Right forelimb (tissue), 1 donor: ENCODE measurements at places on chromosomes 12 and 14.

DNA sequence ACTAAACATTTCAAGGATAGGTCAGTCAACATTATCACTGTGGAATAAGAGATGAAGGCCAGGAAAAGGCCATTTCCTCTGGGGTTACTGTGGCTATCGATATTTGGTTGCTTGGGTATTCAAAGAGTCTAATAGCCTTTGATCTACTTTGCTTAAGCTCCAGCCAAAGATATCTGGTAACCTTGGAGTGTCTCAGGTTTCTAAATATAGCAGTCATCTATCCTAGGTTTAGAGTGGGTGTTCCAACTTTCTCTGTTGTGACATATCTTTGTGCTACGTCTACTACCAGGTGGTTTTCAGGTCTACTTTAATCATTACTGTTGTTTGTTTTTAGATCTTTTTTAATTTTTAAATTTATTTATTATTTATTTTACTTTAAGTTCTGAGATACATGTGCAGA is 42.4 kb downstream of the RDH12 start:
- no peak for DNase-seq

DNA sequence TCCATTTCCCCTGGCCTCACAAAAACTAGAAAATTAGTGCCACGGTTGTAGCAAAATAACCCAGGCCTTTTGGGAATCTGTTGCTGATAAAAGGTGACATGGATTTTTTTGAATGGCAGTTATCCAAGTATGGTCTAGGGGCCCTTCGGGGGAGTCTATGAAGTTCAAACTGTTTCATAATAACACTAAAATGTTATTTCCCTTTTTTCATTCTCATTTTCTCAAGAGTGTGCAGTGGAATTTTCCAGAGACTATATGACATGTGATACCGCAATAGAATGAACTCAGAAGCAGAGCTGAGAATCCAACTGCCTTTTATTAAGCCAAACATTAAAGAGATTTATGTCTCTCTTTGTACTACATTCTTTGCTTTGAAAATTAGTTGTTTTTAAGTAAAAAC is 26.9 kb downstream of the GSTZ1 start:
- DNase-seq: no peak

GRCh38 chr14:51365241-51365965 is 125.4 kb downstream of the TMX1 start:
- no peak for DNase-seq

GRCh38 chr14:92473261-92473968 is 40.2 kb upstream of the RIN3 start:
- peak; percentile 28 for DNase-seq

DNA sequence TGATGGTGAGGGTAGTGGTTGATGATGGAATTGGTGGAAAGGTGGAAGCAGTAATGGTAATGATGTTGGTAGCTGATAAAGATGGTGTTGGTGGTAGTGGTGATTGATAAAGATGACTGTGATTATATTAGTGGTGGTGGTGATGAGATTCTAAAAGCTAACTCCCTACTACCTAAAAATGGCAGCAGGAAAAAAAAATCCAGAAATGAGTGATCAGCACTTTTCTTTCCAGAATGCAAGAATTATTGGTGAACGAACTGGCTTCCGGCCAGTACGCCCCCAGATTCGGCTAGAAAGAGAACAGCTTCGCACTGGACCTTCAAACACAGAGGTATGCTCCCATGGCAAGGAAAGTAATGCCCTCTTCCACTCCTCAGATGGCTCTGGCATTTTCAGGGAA is 19.3 kb downstream of the DAO start:
- DNase-seq: no peak

DNA sequence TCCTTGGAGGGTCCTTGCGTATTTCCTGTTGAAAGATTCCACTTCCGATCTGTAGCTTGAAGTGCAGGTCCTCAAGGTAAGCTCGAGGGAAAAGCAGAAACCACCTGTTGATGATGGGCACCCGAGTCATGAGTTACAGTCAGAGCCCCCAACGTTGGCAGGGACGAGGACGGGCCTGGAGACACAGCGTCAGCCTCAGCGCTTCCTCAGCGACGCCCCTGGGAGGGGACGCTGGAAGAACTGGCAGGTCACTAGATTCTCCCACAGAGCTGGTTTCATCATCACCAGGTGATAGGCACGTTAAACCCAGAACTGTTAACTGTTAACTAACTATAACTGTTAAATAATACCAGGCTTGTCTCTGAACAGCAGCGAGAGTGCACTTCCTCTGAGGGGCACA is 101.8 kb downstream of the TNFAIP2 start:
- DNase-seq: no peak

- no peak for DNase-seq
Observed at GRCh38 chr14:94021001-94021400, 5.1 kb upstream of the OTUB2 start.

DNA sequence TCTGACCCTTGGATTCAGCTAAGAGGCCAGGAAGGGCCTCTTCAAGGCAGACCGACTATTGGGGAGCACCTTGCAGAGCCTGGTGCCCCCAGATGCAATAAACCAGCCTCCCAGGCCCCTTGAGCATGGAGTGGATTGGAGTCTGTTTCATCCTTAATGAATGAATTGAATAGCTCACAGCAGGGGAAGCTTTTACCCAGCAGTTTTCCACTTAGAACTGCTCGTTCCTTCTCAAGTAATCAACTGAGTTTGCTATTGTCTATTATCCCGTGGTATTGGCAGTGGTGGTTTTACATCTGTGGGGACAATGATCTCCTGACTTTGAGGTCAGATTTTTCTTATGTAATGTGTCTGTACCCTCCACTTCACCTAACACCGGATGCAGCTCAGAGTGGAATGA is 197.6 kb downstream of the AACS start:
- DNase-seq: no peak

DNA sequence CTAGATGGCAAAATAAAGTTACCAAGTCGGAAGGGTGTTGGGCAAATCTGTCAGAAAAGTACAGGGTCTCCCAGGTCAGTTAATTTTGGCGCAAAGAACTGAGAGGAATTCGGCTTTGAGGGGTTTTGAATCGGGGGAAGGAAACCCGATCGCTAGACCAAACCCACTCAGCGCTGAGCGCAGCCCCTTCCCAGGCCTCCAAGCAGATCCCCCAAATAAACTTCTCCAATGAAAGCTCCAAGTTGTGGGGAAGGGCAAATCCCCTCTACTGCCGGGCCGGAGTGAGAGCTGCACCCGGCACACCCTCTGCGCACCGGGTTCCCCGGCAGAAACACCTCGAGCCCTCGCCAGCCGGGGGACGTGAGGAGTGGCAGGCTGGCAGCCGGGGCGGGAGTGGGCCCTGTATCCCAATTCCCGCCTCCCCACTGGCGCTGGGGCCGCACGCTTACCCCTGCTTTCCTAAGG is 441 bp downstream of the E2F7 start:
- DNase-seq: no peak

DNA sequence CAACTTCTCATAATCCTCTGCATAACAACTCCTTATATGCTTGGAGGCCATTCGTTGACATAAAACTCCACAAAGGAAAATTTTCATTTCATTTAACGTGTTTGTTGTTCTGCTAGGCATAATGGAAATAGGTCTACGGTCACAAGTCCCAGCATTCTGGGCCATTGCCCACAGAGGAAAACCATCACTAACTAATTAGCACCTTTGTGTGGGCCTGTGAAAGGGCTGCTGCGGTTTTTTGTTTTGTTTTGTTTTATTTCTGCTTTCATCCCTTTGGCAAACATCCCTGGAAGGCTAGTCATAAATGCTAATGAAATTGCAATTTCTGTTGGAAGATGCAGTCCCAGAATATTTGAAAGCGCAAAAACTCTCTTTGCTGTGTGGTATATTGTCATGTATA is 180.3 kb downstream of the RMST start:
- no peak for DNase-seq

DNA sequence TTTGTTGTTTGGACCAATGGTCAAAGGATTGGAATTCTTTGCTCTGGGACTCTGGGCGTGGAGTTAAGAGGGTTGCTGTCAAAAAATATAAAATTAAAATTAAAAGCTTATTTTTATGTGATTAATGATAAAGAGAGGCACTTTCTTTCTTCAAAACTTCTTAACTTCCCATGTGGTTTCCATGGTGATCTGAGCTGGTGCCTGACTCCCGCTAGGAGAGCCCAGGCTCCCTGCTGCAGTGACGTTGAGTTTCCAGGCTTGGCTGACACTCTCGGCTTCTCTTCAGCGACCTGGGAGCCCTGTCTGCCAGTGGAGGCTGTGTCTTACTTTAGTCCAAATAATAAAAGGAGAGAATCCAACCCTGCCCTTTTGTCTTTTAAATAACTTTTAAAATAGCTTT is 84.4 kb downstream of the GALC start:
- no peak for DNase-seq

DNA sequence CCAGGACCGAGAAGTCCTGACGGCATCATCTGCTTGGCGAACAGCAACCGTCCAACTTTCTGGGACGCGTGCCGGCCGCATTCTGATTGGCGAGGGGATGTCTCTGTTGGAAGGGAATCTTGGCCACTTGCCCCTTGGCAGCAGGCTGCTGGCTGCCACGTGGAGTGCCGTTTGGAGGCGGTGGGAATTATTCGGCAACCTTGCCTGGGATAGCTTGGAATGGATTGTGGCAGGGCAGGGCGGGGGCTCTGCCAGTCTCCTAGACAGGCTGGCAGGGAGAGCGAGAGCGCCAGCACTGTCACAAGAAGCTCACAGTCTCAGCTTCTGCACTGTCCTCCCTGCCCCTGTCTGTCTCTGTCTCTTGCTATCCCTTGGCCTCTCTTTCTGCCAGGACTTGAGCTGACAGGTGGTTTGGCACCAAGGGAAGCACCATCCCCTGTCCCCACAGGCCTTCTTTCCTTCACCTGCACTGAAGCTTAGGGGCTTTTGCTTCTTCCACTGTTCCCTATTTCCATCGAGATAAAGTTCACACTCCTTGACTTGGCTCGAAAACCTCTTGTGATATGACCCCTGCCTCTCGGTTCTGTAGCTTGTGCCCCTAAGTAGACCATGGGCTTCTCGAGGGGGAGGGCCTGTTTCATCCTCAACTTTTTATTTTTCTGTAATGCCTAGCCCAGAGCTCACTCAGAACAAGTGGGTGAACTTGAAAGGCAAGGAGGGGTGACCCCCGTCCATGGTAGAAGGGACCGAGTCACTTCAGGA is 201.9 kb downstream of the PHETA1 start:
- DNase-seq: no peak

DNA sequence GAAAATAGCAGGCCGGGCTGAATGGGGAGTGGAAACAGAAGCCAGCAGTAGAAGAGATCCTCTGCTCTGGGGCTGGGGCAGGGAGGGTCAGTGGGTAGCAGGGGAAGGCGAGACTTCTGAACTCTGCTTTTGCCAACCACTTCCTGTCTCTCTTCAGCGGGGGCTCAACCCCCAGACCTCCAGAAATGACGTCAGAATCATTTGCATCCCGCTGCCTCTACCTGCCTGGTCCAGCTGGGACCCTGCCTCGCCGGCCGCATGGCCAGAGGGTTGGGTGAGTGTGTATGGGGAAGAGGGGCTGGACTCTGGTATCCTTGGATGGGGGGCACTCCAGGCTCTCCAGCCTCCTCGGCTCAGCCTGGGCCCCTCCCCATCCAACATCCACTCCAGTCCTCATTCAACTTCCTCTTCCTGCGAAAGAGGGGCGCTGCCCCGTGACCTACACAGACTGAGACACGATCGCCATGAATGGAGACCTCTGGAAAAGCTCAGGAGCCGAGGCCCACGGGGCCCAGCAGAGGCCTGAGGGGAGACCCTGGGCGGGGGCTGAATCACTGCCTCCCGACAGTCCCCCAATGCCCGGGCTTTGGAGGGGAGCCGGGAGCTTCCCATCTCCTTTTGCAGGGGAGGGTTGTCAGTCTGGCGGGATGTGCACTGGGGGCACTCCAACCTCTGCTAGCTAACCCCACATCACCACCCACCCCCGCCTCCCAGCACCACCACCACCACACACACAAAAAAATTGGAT is 458 bp upstream of the HOXC4 start:
- peak; percentile 47 for DNase-seq

GRCh38 chr14:52861403-52861802 is 70.0 kb upstream of the GNPNAT1 start:
- DNase-seq: no peak

GRCh38 chr12:110566993-110567392 is 16.1 kb downstream of the PPTC7 start:
- no peak for DNase-seq

- peak; percentile 96 for DNase-seq
Observed at GRCh38 chr14:93332853-93333630, at the start of gene BTBD7. TSS of gene BTBD7 (minus strand) at chr14:93333036. CDS start at chr14:93296051, 36,985 bp downstream.

GRCh38 chr12:54415221-54415929 is 3.7 kb downstream of the ITGA5 start:
- no peak for DNase-seq

DNA sequence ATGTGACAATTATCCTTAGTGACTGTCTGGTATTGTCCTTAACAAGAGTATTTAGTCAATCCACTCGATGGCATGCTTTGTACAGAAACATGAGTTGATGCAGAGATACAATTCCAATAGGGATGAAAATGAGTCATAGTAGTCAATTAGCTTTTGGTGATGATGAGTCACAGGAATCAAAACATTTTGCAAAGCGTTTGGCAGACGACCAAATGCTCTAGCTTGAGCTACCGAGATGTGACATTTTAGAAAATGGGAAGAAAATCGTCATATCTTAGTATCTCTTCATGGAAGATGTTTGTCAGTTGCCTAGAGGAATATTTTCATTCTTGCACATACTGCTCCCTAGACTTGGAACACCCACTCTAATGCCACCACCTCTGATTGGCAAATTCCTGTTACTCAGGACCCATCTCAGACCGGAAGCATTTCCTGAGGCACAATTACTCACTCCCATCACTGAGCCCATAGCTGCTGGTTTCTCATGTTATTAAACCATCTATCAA is 95.0 kb downstream of the LMNTD1 start:
- DNase-seq: no peak

GRCh38 chr14:96204151-96205058 is at the start of gene BDKRB2:
TSS of gene BDKRB2 (plus strand) at chr14:96204839. CDS start at chr14:96237108, 32,269 bp downstream.
- peak; percentile 83 for DNase-seq

GRCh38 chr14:72680853-72681640 is 212.9 kb downstream of the DPF3 start:
- no peak for DNase-seq

- DNase-seq: no peak
Observed at GRCh38 chr12:124317400-124317799, 22.5 kb downstream of the RFLNA start.

DNA sequence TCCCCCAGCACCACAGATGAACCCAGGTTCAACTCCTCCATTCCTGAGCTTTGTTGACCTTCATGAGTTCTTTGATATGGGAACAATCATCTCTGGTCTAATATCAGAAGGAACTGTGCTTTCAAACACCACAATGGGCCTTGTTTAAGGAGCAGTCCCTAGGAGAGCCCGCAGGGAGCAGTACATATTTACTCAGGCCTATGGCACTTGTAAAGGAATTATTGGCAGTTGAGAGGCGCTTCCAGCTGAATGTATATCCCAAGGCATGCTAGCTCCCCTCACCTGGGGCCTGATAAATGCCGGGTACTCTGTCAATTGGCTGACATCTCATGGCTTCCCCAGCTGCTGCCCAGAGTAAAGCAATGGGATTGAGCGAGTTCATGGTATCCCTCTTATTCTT is 76.2 kb downstream of the ZFP36L1 start:
- DNase-seq: no peak

DNA sequence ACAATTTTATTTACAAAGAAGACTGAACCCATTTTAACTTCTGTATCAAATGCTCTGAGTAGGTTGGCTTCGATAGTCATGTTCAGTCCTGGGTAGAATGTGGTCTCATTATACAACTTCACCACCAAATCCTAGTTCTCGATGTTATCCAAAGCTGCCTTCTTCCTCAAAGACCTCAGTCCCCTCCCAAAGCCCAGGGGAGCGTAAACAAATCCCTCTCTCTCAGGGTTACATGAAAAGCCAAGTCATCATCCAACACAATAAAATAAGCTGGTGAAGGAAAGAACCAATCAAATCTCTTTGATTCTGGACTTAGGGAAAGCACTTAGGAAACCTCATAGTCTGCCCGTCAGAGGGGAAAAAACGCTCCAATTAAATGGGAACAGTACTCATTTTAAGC is 9.1 kb downstream of the PTCSC3 start:
- DNase-seq: no peak
